Putamen (tissue), 1 donor: ENCODE measurements at places on chromosomes 7 and 10.

DNA sequence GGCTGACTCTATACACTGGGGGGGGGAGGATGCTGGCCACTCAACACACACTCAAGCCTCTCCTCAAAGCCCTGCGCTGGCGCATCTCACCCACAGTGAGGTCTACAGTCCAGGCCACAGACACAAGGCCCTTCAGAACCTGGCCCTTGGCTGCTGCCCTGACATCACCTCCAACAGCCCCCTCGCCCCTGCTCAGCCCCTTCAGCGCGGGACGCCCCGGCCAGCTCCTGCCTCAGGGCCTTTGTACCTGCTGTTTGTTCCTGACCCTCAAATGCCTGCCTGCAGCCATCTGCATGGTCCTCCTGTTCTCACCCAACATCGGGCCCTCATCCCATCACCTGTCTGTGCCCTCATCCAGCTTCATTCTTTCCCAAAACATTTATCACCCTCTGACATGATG is 572.6 kb downstream of the DNAJB6 start:
- DNase-seq = no peak

GRCh38 chr10:99297033-99297432 is 32.1 kb upstream of the CNNM1 start:
- no peak for DNase-seq

DNA sequence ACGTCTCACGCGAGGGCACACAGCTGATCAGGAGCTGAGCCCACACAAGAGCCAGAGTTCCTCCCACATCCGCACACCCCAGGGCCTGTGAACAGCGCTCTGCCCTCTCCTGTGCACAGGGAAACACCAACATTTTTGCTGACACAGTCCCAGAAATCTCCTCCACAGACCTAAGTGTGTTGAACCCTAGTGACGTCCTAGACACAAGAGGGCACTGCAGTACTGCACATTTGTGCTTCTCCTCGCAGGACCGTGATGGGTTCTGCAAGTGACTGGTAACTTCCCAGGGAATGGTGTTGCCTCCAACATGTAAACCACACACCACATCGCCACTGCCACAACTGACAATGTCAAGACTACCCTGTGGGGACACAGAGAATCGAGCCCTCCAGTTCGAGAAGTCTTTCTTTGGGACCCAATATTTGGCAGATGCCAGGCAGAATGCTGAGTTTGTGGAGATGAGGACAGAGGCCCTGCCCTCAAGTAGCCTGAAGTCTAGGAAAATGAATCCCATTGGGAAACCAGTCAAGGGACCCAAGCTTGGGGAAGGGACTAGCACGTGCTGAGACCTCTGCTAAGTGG is 170.3 kb downstream of the PAXIP1 start:
- DNase-seq = peak; percentile 63

GRCh38 chr10:95306851-95307250 is 16.0 kb upstream of the PDLIM1 start:
- DNase-seq = no peak

DNA sequence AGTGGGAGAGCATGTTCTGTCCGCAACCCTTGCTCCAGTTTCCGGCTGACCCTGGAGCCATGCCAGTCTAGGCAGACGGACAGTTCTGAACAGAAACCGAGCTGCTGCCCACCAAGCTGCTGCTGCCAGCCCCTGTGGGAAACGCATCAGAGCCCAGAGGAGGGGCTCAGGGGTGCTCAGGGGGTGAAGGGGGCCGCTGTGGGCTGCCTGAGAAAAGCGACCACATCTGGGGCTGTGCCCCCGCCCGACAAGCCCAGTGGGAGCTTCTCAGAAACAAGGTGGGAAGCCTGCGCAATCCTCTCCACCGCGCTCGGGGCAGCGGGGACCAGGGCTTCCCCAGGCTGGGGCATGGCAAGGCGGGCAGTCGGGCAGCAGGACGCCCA is 38.8 kb upstream of the CFAP46 start:
- DNase-seq = no peak

DNA sequence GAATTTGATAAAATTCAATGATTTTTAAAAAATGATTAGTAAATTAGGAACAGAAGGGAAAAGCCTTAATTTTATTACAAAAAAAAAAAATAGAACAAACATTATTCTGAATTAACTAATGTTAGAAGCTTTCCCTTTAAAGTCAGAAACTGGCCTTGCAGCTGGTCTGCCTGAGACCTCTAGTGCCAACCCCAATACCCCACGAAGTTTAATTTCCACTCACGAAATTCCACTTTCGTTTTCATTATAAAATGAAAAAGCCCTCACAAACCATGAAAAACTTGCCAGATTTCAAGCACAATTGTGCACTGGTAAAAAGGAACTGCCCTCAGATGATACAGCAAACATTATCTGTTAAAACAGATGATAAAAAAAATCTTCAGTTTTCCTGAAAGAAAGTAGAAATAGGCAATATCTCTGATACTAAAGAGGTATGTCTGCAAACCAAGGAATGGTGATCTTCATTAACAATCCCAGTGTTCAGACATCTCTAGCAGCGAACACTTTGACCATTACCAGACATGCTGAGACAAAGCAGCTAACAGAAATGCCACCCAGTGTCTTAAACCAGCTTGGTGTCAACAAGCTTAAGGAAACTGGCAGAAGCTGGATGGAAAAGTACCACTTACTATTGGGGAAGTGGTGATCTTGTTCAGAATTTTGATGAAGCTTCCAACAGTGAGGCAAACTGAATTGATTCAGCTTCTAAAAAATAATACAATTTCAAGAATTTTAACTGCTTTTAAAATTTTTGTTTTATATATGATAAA is 80.2 kb downstream of the PALS2 start:
- DNase-seq = peak; percentile 27

- DNase-seq = peak; percentile 15
These were observed 166.9 kb upstream of the RNF32 start for GRCh38 chr7:156473476-156474240.

DNA sequence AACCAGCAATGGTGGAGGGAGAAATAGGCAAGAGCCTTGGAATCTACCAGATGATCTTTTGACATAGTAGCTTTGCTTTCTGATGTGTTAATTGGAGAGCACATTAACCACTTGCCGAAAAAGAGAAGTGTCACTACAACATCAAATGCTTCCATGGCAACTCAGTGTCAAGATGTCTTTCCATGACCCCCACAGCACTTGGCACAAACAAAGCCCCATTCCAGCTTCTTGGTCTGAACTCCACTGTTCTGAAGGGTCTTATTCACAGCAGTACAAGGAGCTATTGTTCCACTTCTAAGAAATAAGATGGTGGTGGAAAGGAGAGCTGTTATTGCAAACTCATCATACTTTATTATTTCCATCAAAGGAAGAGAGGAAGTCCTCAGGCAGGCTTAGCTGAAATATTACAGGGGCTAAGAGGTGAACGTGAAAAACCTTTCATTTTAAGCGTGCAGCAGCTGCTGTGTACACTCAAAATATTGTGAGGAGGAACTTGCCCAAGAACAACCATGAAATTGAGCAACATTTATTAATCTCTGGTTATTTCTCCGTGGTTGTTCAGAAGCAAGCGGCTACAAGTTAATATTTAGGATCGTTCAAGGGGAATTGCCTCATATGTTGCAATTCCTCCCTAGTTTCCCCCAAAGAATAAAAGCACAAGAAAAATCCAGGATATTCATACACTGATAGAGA is 354.8 kb upstream of the CELF2 start:
- DNase-seq = no peak

- DNase-seq = peak; percentile 55
These were observed 58.5 kb downstream of the LGI1 start for GRCh38 chr10:93816123-93816747.

- DNase-seq = no peak
These were observed 118.7 kb downstream of the RALA start for GRCh38 chr7:39741942-39742623.

DNA sequence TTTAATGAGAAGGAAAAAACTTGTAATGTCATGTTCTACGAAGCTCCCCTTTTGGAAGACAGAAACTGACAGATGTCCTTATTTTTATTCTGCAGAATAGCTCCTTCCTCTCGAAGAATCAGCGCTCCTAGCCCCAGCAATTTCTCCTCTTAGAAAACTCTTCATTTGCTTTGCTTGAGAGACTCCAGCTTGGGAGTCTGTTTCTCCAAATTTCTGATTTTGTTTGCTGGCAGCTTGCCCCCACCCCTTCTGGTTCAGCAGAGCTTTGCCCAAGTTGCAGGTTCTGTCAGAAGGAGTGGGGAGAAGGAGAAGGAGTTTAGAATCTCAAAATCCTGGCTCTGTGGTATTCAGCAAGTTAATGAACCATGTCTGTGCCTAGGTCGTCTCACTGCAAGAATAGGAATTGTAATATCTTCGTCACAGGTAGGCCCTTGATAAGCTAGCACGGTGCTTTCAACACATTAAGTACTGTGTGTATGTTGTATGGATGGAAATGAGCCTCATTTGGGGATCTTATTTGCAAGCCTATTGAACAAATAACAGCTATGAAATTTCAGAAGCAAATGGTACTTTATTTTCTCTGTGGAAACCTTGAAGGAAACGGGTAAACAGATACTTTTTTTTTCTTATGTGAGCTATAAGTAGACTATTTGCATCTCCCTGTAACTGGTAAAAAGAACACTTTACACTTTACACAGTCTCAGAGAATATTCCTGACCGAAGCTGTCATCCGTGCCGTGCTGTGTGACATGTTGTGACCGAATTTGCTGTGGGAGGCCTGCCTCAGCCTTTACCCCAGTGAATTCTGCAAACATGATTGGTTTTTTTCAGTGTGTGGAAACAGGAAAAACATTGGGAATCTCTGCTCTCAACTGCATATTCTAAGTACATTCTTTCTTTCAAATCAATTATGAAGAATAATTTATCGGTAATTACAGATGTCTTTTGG is 290.9 kb downstream of the CAMK1D start:
- no peak for DNase-seq

DNA sequence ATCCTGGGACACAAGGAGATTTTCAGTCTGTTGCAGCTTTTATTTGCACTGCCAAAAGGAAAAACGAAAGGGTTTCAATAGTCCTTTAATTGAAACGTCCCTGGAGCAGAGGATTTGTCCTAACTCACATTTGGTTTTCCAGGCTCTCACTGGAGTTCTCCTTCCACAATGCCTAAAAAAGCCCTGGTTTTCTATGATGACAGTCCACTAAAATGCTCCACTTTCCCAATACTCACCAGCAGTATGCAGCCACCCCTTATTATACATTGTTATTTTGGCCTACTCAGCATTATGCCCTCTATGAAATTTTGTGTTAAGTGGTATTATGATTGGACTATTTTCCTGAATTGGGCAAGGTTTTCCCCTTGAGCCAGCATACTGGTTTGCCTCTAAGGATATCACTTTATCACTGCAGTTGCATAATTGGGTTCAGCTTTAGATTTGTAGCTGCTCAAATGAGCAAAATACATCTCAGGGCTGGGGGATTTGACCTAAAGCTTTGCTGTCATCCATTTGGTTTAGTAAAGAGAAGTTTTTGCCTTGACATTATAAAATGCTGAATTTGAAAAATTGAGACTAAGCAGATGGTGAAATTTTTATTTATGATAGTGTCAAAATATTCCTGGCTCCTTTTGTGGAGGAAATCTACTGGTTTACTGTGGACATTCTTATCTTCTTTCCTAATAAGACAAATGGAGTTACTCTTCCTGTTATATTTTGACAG is 239.2 kb downstream of the RNLS start:
- DNase-seq = peak; percentile 2

DNA sequence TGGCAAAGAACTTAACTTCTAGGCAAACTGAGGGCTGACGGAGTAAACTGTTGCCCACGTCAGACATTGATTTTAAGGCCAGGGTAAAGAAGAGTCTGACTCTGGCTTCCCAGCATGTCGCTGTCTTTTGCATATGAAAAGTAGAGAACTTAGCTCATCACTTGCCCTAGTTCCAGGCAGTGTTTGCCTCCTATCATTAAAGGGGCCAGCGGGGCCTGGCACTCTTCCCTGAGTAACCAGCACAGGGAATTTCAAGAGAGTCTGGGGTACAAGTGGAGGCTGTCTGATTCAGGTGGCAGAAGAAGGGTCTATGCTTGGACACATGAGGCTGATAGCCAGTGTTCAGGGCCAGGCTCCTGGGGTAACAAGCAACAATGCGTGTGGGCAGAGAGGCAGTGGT is 4.8 kb downstream of the DENND2A start:
- no peak for DNase-seq
